Smooth muscle cell of trachea (primary cell): ENCODE measurements at places on chromosomes 12 and 14. TPM values are rescaled to one million over a fixed set of nuclear protein-coding genes. Genes with fewer than 3 reads are reported as not detected.

Gene MGP
- 3.5 and 4.1 TPM in 2 replicates for total RNA-seq

Gene NR1H4
- total RNA-seq, result not detected in 2 replicates

Gene ERG28
- total RNA-seq, result 5.1 TPM in 2 replicates

Gene GAS2L3
- total RNA-seq, result 15.5 and 44.1 TPM in 2 replicates

Gene TEAD4
- total RNA-seq, result 5.7 and 8.8 TPM in 2 replicates

Gene GOLT1B
- 39.9 and 50.9 TPM in 2 replicates for total RNA-seq

Gene CMA1
- total RNA-seq, result not detected in 2 replicates

Gene CHST11
- 2.3 and 6.9 TPM in 2 replicates for total RNA-seq

Gene PIANP
- total RNA-seq, result 0.33 and 1.0 TPM in 2 replicates

Gene CFAP54
- total RNA-seq, result 2.8 and 3.1 TPM in 2 replicates

Gene SELPLG
- total RNA-seq, result 1.2 and 4.1 TPM in 2 replicates

Gene TGM1
- total RNA-seq, result 0.83 and 1.5 TPM in 2 replicates

Gene LRFN5
- 4.9 and 26.3 TPM in 2 replicates for total RNA-seq

Gene ATN1
- 16.9 and 31.9 TPM in 2 replicates for total RNA-seq

Gene RNU4-1
- total RNA-seq, result under 0.01 TPM in 2 replicates

Gene RNF212B
- total RNA-seq, result not detected in 2 replicates
